Tibial nerve (tissue), 4 donors: ENCODE measurements at places on chromosomes 12 and 14.

DNA sequence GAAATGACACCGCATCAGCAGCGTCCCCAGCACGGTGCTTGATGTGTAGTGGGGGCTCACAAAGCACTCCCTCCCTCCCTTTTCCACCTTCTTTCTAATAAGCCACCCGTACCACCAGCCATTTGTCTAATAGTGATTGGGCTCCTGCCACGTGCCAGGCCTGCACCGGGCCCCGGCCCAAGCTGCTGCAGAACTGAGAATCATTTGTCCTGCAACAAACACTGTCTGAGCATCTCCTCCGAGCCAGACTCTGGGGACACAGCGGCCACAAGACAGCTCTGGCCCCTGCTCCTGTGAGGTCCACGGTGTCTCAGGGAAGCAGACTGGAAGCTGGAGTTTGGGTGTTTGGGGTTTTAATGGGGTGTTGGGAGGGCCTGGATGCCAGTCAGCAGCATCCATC is 43.9 kb downstream of the MVK start:
- DNase-seq, result no peak
- H3K27me3 ChIP-seq, result peaks cover 35% of the 10 kb centered on the region
- H3K36me3 ChIP-seq, result no peaks in the 10 kb centered on the region
- H3K4me3 ChIP-seq, result no peak overlapping the region

GRCh38 chr12:122437656-122438121 is 15.2 kb upstream of the CLIP1 start:
- H3K4me3 ChIP-seq, result no peak overlapping the region
- no peaks in the 10 kb centered on the region for H3K27me3 ChIP-seq
- no peak overlapping the region for H3K27ac ChIP-seq
- no peak for DNase-seq
- no peaks in the 10 kb centered on the region for H3K36me3 ChIP-seq
- no peaks in the 10 kb centered on the region for H3K4me1 ChIP-seq

DNA sequence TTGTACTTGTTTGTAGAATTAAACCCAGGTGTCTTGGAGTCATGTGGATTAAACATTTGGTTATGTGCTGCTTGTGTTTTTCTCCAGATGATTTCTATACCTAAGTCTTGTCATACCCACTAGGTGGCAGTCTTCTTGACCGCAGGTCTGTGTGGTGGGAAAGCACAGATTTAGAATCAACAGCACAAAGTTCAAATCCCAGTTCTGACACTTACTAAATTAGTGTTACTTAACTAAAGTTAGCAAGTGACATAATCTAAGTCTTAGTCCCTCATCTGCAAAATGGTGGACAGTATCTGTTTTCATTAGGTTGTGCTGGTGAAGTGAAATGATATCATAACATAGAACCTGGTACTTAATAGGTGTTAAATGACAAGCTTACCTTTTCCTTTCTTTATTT is 151.0 kb upstream of the ARHGAP5 start:
- H3K27ac ChIP-seq, result peak overlapping the region; percentile 38
- no peaks in the 10 kb centered on the region for H3K36me3 ChIP-seq
- H3K27me3 ChIP-seq, result no peaks in the 10 kb centered on the region

DNA sequence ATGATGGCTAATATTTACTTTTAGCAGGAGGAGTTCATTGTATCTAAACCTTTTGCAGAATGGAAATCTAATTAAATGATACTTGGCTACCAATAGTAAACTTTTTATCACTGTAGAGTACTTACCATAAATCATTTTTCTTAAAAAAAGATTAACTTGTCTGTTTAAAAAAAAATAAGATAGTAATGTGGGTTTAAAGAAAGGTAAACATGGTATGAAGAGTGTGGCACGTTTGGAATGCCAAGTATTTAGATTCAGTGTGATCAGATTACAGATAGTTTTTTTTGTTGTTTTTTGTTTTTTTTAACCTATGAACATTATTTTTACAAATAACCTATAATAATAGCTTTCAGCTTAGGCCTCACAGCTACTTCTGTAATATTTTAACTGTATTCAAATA is 25.8 kb downstream of the KTN1 start:
- H3K27me3 ChIP-seq, result no peaks in the 10 kb centered on the region
- no peak overlapping the region for H3K27ac ChIP-seq
- DNase-seq, result no peak
- no peaks in the 10 kb centered on the region for H3K36me3 ChIP-seq
- no peak overlapping the region for H3K4me3 ChIP-seq
- H3K4me1 ChIP-seq, result peaks cover 4% of the 10 kb centered on the region

DNA sequence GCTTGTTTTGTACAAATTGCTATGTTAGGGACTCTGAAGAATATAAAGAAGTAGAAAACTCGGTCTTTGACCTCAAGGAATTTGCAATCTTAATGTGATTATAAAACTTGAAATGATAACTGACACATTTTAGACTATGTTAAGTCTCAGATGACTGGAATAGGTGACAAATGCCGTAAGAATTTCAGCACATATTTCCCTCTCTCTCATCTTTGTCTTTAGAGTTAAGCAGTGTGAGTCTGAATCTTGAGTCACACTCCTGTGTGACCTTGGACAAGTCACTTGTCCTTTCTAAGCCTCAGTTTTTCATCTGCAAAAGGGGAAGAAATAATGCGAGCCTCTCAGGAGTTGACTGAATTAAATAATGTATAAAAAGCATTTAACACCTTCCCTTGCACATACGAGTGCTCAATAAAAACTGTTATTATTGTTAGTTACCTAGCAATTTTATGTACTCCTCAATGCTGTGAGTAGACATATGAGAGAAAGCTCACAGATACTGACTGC is 103.7 kb downstream of the DYRK2 start:
- H3K4me1 ChIP-seq, result no peaks in the 10 kb centered on the region
- no peak for DNase-seq
- H3K4me3 ChIP-seq, result no peak overlapping the region
- H3K27ac ChIP-seq, result no peak overlapping the region
- H3K36me3 ChIP-seq, result no peaks in the 10 kb centered on the region
- no peaks in the 10 kb centered on the region for H3K27me3 ChIP-seq

DNA sequence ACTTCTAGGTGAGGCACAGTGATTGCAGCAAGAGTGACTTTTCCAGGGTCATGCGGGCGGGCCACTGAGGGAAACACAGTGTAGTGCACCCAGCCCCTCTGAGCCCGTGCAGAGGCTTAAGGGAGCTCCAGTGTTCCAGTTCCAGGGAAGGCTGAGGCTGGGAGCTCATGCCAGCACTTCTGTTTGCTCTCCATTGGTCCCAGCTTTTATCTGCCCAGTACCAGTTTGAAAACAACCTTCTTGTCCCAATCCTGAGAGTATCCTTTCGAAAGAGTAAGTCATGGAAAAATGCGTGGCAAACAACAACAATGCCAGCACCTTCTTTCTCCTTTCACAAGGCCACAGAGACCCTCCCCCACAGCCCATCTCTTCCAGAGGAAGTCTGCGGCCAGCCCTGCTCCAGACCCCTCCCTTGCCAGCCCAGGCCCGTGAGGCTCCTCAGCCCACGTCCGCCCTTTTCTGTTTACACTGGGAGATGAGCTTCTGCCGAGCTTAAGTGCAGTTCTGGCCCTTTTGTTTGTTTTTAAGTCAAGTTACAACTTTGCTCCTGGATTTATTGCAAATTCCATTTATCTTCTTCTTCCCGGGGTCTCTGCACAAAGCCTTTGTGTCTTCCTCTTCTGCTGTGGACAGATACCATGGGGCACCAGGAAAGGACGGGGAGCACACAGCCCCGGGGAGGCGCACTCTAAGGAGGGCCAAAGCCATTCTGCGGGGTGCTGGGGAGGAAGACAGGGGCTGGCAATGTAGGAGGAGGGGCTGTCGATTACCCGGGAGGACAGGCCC is 185.6 kb downstream of the ZFP36L1 start:
- peak overlapping the region; percentile 83 for H3K27ac ChIP-seq
- H3K4me3 ChIP-seq, result no peak overlapping the region
- H3K4me1 ChIP-seq, result no peaks in the 10 kb centered on the region
- no peaks in the 10 kb centered on the region for H3K27me3 ChIP-seq
- DNase-seq, result no peak
- H3K36me3 ChIP-seq, result no peaks in the 10 kb centered on the region

DNA sequence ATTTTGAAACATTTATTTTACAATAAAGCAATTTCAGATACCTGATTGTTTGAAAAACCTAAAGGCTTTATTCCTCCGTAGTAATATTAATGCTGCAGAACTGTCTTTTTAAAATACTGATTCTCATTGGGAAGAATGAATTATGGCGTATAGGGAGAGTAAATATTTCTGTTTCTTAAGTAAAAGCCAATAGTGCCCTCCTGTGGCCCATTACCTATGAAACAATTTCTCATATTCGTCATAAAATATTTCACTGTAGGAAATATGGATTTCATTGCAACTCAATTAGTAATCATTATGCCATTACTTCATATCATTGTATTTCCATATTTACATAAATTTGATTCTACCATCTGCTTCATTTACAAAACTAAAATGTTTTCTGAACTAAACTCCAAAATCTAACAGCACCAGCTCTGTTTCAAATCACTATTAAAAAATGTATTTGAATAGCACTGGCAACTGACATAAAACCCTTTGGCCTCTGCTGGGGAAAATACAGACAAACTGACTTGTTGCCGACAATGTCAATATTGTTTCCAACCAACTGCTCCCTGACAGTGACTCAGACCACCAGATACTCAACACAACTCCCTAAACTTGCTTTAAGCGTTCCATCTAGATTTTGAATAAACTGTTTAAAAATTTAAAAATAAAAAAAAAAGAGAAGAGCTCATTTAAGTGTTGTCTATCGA is 290.3 kb downstream of the NAV3 start:
- H3K36me3 ChIP-seq, result no peaks in the 10 kb centered on the region
- no peaks in the 10 kb centered on the region for H3K27me3 ChIP-seq
- peak overlapping the region; percentile 41 for H3K27ac ChIP-seq
- DNase-seq, result no peak
- no peaks in the 10 kb centered on the region for H3K4me1 ChIP-seq

GRCh38 chr12:125098676-125099408 is 33.6 kb downstream of the AACS start:
- H3K4me1 ChIP-seq, result no peaks in the 10 kb centered on the region
- DNase-seq, result no peak
- H3K27me3 ChIP-seq, result no peaks in the 10 kb centered on the region

DNA sequence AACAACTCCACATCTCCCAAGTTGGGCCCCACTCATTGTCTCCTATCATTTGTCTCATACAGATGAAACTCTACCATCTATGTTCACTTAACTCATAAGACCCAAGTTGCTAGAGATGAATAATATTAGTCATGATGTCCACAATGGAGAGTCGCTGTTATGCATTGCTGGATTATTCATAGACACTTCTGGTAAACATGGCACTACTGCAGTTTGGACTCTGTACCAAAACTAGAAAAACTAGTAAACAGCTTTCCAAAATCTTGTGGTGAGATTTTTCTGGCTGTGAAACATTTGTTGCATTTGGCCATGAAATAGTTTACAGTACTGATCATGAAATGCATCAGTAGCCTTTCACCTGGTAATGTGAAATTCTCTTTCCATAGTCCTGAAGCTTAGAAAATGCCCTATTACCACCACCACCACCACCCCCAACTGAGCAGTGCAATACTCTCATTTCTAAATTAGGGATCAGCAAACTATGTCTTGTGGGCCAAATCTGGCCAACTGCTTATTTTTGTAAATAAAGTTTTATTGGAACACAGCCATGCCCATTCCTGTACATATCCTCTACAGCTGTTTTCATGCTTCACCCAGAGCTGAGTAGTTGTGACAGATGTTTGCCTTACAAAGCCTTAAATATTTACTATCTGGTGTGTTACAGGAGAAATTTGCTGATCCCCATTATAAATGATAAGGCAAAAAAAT is 236.5 kb downstream of the DPF3 start:
- H3K27ac ChIP-seq, result no peak overlapping the region
- H3K27me3 ChIP-seq, result no peaks in the 10 kb centered on the region
- H3K4me3 ChIP-seq, result no peak overlapping the region
- DNase-seq, result no peak
- H3K36me3 ChIP-seq, result no peaks in the 10 kb centered on the region

GRCh38 chr12:76786986-76787385 is 23.1 kb downstream of the ZDHHC17 start:
- DNase-seq, result no peak
- no peaks in the 10 kb centered on the region for H3K27me3 ChIP-seq
- no peak overlapping the region for H3K4me3 ChIP-seq
- H3K36me3 ChIP-seq, result no peaks in the 10 kb centered on the region

DNA sequence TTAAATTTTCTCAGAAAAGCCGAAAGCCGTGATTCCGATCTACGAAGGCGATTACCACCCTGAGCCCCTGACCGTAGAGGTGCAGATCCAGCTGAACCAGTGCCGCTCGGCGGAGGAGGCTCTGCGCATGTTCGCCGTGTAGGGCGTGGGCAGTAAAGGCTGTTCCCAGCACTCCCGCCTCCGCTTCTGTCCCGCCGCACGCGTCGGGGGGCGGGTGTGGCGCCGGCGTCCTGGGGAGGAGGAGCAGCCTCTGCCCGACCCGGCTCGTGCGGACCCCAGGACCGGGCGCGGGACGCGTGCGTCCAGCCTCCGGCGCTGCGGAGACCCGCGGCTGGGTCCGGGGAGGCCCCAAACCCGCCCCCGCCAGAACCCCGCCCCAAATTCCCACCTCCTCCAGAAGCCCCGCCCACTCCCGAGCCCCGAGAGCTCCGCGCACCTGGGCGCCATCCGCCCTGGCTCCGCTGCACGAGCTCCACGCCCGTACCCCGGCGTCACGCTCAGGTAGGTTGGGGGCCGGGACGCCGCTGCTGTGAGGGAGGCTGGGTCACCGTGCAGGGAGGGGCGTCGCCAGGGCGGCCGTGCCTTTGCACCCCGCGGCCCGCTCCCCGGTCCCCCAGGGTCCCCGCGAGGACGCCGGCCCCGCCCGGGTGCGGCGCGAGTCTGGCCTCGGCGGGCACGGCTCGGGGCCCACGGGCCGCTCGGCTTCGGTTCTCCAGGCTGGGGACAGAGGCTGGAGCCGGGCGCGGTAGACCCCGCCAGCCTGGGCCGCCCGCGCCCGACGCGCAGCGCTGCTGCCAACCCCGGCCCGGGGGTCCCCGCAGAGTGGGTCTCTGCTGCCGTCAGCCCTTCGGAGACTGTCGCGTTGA is at the start of gene B3GNT4:
Gene B3GNT4, plus strand, starts transcription at position 409 of the 866 bp plus-strand sequence. CDS start 910 bp downstream, outside the sequence.
- H3K4me1 ChIP-seq, result peaks cover 35% of the 10 kb centered on the region
- peaks cover 25% of the 10 kb centered on the region for H3K36me3 ChIP-seq
- H3K27ac ChIP-seq, result no peak within 1 kb of the TSS
- no peak for DNase-seq

- H3K36me3 ChIP-seq, result no peaks in the 10 kb centered on the region
- DNase-seq, result no peak
- H3K27ac ChIP-seq, result no peak overlapping the region
These were observed 128.5 kb downstream of the ALG10B start for GRCh38 chr12:38445040-38445439.

- H3K27me3 ChIP-seq, result no peaks in the 10 kb centered on the region
- H3K4me3 ChIP-seq, result no peak overlapping the region
- no peaks in the 10 kb centered on the region for H3K4me1 ChIP-seq
- no peak overlapping the region for H3K27ac ChIP-seq
These were observed 64.9 kb upstream of the ZDHHC17 start for GRCh38 chr12:76698966-76699365.

- H3K4me1 ChIP-seq, result no peaks in the 10 kb centered on the region
- no peak overlapping the region for H3K27ac ChIP-seq
- H3K27me3 ChIP-seq, result no peaks in the 10 kb centered on the region
- no peaks in the 10 kb centered on the region for H3K36me3 ChIP-seq
These were observed 30.6 kb downstream of the NAA30 start for GRCh38 chr14:57420986-57421385.
